Activated CD4-positive, CD25-positive, alpha-beta regulatory T cell treated with anti-CD3 and anti-CD28 coated beads, Interleukin-2, amount 50 U/mL, for 16 hours (primary cell): ENCODE measurements at places on chromosomes 6 and 20.

GRCh38 chr20:6440443-6440799, 317.6 kb upstream of the FERMT1 start:
- no peak for DNase-seq

GRCh38 chr20:4910951-4911350, 90.4 kb downstream of the SLC23A2 start:
- no peak for DNase-seq

- no peak for DNase-seq
These were observed 195.1 kb downstream of the BMP7 start for GRCh38 chr20:57071283-57071731.

DNA sequence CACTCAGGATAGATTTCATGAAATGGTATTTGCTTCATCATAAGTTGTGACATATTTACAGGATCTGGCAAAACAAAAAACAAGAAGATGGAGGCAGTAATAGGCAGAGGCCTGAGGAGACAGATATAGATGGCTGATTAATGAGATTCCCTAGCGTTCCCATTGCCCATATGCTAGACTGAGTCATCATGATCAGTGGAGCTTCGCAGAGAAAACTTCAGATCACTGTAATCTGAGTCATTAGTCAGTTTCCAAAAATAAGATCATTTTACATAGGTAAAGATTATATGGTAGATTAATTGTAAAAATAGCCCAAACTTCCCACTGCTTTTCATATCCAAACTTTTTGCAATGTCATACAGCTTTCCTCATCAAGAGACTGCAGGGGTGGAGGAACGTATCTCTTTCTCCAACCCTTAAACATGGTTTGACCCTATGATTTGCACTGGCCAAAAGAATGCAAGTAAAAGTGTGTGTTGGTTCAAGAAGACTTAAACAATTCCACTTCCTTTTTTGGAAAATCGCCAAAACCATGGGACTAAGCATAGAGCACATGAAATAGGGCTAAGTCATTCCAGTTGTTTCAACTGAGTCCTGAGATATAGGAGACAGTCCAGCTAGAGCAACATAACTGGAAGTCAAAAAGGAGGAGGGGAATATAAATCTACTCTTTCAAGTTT, 626.0 kb downstream of the RNF144B start:
- no peak for DNase-seq

DNA sequence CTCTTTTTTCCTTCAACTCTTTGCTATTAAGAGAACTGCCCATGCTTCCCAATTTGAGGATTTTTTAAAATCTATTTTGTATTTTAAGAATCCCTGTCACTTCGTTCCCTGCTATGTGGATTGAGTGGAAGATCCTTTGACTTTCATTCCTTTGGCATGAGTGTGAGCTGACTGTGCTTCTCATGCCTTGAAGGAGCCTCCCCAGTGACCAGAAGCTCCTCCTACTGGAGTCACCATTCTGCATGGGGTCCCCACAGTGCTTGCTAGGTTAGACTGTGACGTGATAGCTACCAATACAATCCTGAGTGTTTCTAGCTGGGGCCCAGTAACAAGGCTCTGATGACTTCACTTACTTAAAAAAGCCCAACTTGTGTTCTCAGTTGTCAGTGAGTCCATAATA, 104.4 kb upstream of the LAMP5 start:
- no peak for DNase-seq

DNA sequence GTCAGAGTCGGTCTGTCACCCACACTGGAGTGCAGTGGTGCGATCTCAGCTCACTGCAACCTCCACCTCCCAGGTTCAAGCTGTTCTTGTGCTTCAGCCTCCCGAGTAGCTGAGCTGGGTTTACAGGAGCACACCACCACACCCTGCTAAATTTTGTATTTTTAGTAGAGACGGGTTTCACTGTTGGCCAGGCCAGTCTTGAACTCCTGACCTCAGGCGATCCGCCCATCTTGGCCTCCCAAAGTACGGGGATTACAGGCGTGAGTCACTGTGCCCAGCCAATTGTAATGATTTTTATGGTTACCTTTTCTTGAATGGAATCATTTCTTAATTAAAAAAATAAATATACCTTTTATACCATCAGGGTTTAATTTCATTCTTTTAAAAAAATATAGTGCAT, 105.7 kb downstream of the MTHFD1L start:
- DNase-seq = no peak

- no peak for DNase-seq
These were observed 105.3 kb upstream of the BMP5 start for GRCh38 chr6:55980627-55981211.

DNA sequence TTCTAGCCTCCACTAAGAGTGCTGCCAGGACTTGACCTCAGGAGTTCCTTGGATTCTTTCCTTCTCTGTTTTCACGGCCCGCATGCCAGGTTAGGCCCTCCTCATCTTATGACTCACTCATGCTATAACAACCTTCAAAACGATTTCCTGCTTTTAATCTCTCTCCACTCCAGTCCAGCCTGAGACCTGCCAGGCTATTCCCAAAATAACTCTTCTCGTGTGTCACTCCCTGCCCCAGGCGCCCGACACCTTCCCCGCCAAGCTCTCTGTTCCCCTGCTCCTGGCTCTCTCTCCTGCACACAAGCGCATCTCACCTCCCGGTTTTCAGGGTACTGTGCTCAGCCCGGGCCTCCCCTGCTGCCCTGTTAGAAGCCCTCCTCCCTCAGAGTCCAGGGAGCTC, 64.1 kb upstream of the RPS6KA2 start:
- DNase-seq = no peak

- no peak for DNase-seq
These were observed 77.4 kb downstream of the TTLL2 start for GRCh38 chr6:167402195-167402686.
